ENCODE measurements at places on chromosomes 13 and 19.

DNA sequence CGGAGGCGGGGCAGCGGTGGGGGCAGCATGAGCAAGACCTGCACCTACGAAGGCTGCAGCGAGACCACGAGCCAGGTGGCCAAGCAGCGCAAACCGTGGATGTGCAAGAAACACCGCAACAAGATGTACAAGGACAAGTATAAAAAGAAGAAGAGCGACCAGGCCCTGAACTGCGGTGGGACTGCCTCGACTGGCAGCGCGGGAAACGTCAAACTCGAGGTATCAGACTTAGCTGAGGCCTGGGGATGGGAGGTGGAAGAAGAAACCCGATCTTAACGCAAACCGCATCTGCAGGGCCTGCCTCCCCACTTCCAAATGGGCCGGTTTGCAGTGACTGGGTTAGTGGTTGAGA is 693 bp downstream of the RFXAP start:
- peak; percentile 8 for DNase-seq

- no peak for DNase-seq
Observed at GRCh38 chr19:2883686-2884439, 16.7 kb downstream of the ZNF556 start.

GRCh38 chr19:5978606-5979552 is 939 bp upstream of the RANBP3 start:
- no peak for DNase-seq

GRCh38 chr19:41328157-41328841 is 18.3 kb downstream of the CCDC97 start:
- DNase-seq, result no peak

GRCh38 chr19:34851277-34851804 is 75.4 kb upstream of the ZNF30 start:
- DNase-seq, result no peak

GRCh38 chr13:50170447-50171037 is 155.3 kb downstream of the KCNRG start:
- DNase-seq, result no peak

DNA sequence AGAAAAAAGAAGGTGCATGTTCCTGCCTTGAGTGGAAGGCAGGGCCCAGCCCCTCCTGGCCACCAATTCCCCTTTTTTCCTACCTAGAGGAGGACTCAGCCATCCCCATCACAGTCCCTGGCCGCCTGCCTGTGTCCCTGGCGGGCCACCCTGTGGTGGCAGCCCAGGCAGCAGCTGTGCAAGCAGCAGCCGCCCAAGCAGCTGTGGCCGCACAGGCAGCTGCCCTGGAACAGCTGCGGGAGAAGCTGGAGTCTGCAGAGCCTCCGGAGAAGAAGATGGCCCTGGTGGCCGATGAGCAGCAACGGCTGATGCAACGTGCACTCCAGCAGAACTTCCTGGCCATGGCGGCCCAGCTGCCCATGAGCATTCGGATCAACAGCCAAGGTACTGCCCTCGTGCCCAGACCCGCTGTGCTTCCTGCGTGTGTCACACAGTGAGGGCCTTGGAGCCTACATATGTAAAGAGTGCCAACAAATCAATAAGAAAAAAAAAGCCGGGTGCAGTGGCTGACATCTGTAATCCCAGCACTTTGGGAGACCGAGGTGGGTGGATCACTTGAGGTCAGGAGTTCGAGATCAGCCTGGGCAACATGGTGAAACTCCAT is 17.6 kb upstream of the WDR18 start:
- DNase-seq, result no peak

DNA sequence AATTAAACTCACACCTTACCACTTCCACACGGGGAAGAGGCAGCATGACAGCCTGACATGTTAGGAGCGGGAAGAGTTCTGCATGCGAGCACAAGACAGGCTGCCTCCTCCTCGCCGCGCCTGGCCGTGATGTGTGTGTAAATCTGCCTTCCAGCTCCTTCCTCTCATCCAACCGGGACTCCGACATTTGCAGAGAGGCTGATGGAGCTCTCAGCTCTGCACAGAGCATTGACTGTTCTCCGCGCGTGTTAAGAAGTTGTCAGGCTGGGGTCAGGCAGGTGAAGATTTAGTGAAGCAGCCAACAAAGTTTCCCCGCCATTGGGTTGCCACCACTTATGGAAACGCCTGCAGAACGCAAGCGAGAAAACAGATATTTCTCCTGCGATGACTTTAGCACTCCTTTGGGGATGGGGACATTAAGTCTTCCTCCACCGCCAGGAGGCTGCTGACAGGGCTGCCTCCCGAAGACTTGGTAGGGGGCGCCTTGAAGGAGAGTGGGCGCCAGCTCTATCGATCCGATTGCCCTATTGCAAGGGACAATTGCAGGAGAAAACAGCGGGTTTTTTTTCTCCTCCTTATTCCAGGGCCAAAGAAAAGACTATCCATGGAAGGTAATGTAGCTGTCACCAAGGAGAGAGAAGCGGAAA is 213.9 kb upstream of the TSHZ3 start:
- no peak for DNase-seq

DNA sequence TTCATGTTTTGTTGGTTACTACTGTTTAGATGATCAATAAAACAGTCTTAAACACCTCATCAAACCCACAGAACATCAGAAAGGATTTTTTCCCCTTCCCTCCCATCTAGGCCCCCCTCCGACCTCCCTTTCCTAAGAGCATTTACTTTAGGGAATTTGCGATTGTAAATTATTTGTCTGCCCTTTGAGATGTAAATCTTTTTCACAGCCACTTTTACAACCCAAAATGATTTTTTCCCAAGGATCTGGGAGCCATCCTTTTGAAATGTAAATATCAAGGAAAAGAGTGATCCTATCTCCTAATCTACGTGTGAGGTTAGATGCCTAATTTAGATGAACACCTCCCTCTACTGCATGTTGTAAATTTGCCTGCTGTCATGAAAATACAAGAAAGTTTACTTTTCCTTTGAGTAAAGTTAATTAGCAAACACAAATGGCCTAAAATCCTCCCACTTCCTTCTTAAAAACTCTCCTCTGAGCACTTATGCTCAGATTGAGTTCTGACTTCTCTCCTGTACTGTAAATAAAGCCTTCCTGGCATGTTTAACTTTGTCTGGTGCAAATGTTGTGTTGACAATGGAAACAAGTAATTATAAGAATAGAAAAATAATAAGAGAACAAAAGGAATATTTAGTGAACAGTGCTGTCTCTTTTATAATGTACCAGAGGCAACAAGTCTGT is 1646.9 kb upstream of the SPRY2 start:
- no peak for DNase-seq

- no peak for DNase-seq
Observed at GRCh38 chr19:18214779-18215433, 11.1 kb upstream of the RAB3A start.

- DNase-seq, result no peak
Observed at GRCh38 chr13:93947651-93948050, 531.8 kb downstream of the DCT start.

DNA sequence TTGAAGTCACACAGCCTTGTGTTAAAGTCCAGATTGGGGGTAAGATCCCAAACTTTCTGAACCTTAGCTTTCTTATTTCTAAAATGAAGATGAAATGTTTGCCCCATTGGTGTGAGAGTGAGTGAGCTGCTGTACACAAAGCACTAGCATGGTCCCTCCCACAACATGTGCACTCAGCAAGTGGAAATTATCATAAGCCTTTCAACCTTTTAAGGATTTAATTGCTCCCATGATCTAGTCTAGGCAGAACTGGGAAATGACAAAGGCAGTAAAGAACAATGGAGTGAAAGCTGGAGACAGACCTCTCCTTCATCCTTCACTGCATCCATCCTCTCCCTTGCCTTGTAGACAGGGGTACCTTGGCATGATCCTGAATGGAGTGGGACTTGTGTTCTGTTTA is 76.0 kb upstream of the GPR12 start:
- DNase-seq, result no peak

- DNase-seq, result no peak
Observed at GRCh38 chr13:95647321-95647720, 2.8 kb upstream of the DZIP1 start.

DNA sequence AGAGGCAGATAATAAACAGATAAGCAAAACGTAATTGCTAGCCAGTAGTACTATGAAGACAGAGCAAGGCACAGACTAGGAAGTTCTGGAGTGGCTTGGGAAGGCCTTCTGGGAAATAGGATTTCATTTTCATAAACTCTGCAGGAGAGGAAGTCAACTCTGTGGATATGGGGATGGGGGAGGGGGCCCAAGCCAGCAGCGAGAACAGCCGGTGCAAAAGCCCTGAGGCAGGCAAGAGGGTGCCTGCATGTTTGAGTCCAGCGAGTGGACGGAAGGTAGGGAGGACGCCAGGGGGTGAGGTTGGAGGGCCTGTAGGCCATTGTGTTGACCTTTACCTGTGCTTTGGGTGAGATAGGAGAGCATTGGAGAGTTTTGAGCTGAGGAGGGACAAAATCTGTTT is 9.0 kb upstream of the ASF1B start:
- DNase-seq, result no peak

- peak; percentile 42 for DNase-seq
Observed at GRCh38 chr19:29714953-29715700, at the start of gene C19orf12. TSS of gene C19orf12 (minus strand) at chr19:29715261. CDS start at chr19:29708413, 6,848 bp downstream.

- DNase-seq, result no peak
Observed at GRCh38 chr13:112124141-112124540, 57.2 kb downstream of the SOX1 start.

- DNase-seq, result no peak
Observed at GRCh38 chr13:24182703-24183081, 22.2 kb downstream of the SPATA13 start.

- DNase-seq, result no peak
Observed at GRCh38 chr19:49347835-49348234, 12.6 kb downstream of the CD37 start.

DNA sequence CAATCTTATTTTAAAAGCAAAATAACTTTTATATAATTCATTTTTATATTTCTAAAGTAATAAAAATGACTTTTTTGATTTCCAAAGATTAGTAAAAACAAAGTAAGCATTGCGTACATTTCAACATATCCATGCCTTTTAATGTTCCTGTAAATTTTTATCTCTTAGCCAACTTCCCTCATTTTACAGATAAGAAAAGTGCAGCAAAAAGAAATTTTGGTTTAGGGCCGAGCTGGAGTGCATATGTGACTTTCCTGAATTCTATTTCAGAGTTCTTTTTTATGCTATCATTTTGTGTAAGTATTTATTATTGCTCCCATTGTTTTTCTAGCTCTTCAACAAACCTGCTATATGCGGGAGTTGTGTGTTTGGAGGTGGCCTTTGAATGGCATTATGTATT is 195.3 kb downstream of the NHLRC3 start:
- DNase-seq, result no peak

DNA sequence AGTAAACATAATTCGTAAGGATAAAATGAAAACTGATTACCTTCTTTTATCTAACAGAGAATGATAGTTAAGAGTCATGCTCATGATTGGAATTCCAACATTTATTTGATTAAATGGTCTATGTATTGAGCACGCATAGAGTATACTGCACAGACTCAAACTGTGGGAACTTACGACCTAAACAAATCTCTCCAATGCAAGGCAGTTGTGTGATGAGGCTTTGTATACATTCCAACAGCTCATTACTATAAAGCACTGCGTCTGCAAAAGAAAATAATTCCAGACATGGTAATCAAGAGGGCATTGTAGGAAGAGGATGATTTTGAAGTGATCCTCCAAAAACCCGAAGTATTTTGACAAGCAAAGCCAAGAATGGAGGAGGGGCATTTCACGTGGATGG is 169.5 kb downstream of the NUFIP1 start:
- DNase-seq, result no peak

GRCh38 chr13:53439439-53440225 is 411.0 kb downstream of the OLFM4 start:
- no peak for DNase-seq

GRCh38 chr13:100789025-100789424 is 114.4 kb upstream of the TMTC4 start:
- DNase-seq, result no peak

DNA sequence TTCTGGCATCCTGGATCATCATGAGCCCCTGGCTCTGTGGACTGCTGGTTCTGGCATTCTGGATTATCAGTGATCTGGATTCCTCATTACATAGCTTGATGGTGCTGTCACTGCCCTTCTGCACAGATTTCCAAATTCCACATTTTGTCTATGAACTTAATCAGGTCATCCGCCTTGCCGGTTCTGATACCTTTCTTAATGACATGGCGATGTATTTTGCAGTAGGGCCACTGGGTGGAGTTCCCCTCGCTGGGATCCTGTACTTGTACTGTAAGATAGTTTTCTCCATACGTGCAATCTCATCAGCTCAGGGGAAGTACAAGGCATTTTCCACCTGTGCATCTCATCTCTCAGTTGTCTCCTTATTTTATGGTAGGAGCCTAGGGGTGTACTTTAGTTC is 24.4 kb upstream of the OR7C2 start:
- no peak for DNase-seq

DNA sequence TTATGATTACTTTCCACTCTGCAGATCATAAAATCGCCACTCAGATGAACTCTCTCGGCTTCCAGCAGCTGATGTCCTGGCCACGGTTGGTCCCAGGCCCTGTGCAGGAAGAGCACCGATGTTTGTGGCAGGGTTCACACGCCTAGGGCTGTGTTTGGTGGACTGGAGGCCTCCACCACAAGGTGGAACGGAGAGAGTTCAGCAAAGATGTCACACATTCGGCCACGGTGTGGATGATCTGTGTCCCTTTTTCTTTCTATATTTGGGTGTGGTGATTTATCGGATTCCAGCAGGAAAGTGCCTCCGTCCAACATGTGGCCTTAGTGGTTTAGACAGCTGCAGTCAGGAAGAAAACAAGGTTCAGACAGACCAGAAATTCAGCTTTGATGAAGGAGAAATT is 521 bp upstream of the SHISA2 start:
- DNase-seq, result no peak

DNA sequence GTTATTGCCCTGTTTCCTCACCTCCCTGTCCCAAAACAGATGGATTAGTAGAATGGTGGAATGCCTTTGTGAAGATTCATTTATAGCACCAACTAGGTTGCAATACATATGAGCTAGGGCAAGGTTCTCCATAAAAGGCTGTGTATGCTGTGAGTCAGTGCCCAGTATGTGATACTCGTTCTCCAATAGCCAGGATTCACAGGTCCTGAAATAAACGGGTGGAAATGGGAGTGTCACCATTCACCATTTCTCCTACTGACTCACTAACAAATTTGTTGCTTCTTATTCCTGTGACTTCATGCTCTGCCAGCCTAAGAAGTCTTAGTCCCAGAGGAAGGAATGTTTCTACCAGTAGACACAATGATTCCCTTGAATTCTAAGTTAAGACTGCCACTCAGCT is 1745.4 kb downstream of the SLITRK1 start:
- DNase-seq, result no peak

Measured in CD4-positive, alpha-beta T cell treated with Interleukin-4 for 4 hours (primary cell).